MM.1S (cell line): ENCODE measurements at places on chromosomes 16 and 17.
A peak's percentile ranks its signal among the peaks of the same experiment; 100 is the strongest.

DNA sequence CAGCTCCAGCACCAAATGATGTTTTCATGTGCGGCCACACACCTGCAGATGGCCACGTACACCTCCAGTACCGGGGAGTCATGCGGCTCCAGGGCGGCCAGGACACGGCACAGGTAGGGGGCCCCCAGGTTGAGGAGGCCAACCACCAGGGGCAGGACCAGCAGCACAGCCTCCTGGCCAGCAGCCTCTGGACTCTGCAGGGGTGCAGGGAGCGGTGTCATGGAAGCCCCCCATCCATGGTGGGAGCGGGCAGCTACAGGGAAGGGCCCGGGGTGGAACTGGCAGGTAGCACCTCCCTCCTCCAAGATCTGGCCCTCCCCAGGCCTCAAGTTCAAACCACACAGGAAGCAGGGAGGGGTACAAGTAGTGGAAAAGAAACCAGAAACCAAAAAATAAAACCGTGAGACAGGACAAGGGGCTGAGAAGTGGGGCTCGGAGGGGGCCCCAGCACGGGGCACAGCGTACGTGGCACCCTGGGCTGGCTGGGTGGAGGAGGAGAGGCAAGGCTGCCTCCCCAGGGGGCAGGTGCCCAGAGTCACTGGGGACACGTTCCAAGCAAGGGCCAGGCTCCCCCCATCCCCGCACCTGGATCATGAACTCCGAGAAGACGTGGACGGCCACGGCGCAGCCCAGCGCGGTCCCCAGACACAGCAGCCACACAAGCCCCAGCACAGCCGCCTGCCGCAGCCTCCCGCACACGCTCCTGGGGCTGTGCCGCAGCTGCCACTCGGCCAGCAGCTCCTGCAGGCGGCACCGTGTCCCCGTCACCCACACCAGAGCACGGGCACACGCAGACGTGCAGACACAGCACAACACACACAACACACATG, 7.4 kb downstream of the TMC6 start:
- peak overlapping the region; percentile 81 for H3K27ac ChIP-seq
- peaks cover 34% of the 10 kb centered on the region for H3K4me1 ChIP-seq
- DNase-seq = peak; percentile 83
- H3K27me3 ChIP-seq = no peaks in the 10 kb centered on the region

DNA sequence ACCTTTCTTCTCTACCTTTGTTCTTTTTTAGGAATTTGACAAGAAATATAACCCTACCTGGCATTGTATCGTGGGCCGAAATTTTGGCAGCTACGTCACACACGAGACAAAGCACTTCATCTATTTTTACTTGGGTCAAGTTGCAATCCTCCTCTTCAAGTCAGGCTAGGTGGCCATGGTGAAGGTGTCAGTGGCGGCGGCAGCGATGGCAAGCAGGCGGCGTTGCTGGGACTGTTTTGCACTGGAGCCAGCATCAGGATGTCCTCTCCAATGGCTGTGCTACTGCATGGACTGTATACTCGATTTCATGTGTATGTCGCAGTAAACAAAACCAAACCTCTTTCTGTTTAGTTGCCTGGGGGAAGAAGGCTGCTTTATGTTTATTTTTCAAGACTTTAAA, 5.9 kb downstream of the DYNLL2 start:
- H3K27me3 ChIP-seq = no peaks in the 10 kb centered on the region
- no peak overlapping the region for H3K4me3 ChIP-seq
- peaks cover 6% of the 10 kb centered on the region for H3K4me1 ChIP-seq
- DNase-seq = no peak
- no peak overlapping the region for H3K27ac ChIP-seq

- peak; percentile 82 for DNase-seq
- H3K36me3 ChIP-seq = no peaks in the 10 kb centered on the region
- peaks cover 31% of the 10 kb centered on the region for H3K4me1 ChIP-seq
Measured at GRCh38 chr16:81831722-81832126, 52.6 kb downstream of the PLCG2 start.

GRCh38 chr17:63070031-63070430, 104.0 kb downstream of the TANC2 start:
- DNase-seq = no peak
- H3K4me3 ChIP-seq = no peak overlapping the region
- no peaks in the 10 kb centered on the region for H3K36me3 ChIP-seq
- no peak overlapping the region for H3K27ac ChIP-seq
- no peaks in the 10 kb centered on the region for H3K27me3 ChIP-seq
- H3K4me1 ChIP-seq = no peaks in the 10 kb centered on the region

GRCh38 chr17:36935671-36936454, 1.4 kb upstream of the LHX1 start:
- no peak overlapping the region for H3K27ac ChIP-seq
- peak overlapping the region; percentile 50 for H3K4me3 ChIP-seq
- H3K36me3 ChIP-seq = no peaks in the 10 kb centered on the region
- H3K27me3 ChIP-seq = peaks cover 96% of the 10 kb centered on the region
- H3K4me1 ChIP-seq = no peaks in the 10 kb centered on the region

DNA sequence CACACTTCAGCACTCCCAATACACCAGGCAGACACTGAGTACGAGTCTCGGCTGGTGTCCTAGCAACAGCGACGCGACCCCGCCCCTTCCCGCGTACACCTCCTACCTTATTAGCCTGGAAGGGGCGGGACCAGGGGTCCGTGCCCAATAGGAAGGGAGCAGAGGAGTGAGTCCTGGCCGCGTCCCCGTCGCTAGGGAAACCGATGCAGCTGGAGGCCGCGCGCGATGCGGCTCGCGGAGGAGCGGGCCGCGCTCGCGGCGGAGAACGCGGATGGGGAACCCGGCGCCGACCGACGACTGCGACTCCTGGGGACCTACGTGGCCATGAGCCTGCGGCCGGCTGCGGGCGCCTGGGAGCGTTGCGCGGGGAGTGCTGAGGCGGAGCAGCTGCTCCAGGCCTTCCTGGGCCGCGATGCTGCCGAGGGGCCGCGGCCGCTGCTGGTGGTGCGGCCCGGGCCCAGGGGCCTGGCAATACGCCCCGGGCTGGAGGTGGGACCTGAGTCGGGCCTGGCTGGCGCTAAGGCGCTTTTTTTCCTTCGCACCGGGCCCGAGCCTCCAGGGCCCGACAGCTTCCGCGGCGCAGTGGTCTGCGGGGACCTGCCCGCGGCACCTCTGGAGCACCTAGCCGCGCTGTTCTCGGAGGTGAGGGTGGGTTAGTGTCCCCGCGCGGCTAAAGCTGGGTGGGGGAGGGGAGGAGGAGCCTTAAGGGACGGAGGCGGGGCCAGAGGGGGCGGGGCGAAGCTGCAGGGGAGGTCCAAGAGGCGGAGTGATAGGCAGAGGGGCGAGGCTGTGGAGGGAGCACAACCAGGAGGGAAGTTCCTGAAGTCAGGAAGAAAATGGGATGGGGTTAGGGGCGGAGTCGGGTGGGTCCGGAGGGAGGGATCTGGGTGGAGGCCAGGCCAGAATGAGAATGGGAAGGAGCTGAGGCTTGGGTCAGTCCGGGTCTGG, at the start of gene DNAH9:
Gene DNAH9 (plus strand): TSS at position 197 of the 948 bp plus-strand sequence. CDS start 29 bp downstream, at position 226.
- no peaks in the 10 kb centered on the region for H3K27me3 ChIP-seq
- no peak for DNase-seq
- H3K36me3 ChIP-seq = no peaks in the 10 kb centered on the region
- H3K4me3 ChIP-seq = no peak within 1 kb of the TSS
- H3K4me1 ChIP-seq = no peaks in the 10 kb centered on the region

DNA sequence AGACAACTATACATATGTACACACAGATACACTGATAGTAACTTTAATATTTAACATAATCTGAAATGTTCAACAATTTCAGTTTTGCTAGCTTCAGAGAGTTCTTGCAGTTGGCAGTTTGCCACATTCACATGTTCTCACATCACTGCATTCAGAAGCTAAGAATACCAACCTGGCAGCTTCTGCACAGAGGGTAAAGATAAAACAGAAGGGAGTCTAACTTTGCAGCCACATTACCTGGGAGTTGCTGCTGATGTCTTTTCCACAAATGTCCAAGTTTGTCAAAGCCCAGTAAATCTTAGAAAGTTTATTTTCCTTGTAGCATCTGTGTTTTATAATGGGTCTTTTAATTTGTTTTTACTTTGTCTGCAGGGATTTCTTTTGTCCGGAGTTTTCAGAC, 332.0 kb downstream of the BCAS3 start:
- no peaks in the 10 kb centered on the region for H3K27me3 ChIP-seq
- H3K27ac ChIP-seq = no peak overlapping the region
- H3K36me3 ChIP-seq = no peaks in the 10 kb centered on the region
- no peak overlapping the region for H3K4me3 ChIP-seq

GRCh38 chr16:85093705-85094104, 18.6 kb downstream of the CIBAR2 start:
- no peak overlapping the region for H3K4me3 ChIP-seq
- peaks cover 27% of the 10 kb centered on the region for H3K27me3 ChIP-seq
- DNase-seq = no peak
- no peaks in the 10 kb centered on the region for H3K4me1 ChIP-seq
- H3K27ac ChIP-seq = no peak overlapping the region
- H3K36me3 ChIP-seq = no peaks in the 10 kb centered on the region

GRCh38 chr16:54407596-54407995, 121.0 kb upstream of the IRX3 start:
- H3K36me3 ChIP-seq = no peaks in the 10 kb centered on the region
- no peaks in the 10 kb centered on the region for H3K4me1 ChIP-seq
- no peaks in the 10 kb centered on the region for H3K27me3 ChIP-seq
- no peak for DNase-seq
- H3K27ac ChIP-seq = no peak overlapping the region

DNA sequence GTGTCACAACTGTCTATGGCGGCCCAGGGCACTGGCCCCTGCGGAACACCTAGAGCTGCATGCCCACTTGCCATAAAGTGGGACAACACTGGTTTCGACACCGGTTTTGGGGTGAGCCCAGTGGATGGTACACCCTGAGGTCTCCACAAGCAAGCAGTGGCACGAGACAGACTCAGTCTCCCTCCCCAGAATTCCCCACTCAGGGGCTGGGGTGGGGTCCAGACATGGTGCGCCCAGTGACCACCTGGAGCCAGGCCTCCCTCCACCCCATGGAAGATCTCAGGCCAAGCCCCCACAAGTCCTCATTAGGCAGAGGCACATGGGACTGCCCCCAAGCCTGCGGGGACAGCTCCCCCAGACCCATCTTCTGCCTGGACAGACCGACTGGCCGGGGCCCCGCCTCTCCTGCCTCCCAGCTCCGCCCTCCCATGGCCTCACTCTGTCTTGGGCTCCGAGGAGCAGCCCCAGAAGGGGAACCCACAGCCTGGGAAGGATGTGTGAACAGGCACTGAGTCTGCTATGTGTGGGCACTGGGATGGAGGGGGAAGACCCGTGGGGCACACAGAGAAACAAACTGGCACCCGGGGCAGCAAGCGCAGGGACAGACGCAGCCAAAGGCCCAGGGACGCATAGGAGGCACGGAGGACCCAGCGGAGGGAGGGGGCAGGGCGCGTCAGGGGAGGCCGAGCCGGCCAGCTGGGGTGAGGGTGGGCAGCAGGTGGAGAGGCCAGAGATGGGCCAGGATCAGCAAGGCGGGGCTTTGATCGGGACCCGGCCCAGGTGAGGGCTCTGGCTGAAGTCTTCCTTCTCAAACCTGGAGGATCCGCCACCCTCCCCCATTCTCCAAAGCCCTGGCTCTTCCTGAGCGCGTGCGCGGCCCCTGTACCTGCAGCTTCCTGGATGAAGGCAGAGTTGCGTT, 2.8 kb downstream of the TEPSIN start:
- H3K4me1 ChIP-seq = peaks cover 6% of the 10 kb centered on the region
- H3K4me3 ChIP-seq = no peak overlapping the region
- DNase-seq = no peak
- no peaks in the 10 kb centered on the region for H3K36me3 ChIP-seq

- peak; percentile 31 for DNase-seq
- no peaks in the 10 kb centered on the region for H3K27me3 ChIP-seq
- H3K27ac ChIP-seq = no peak overlapping the region
- H3K4me3 ChIP-seq = peak overlapping the region; percentile 23; the same call in 1 of the 2 replicates
- no peaks in the 10 kb centered on the region for H3K4me1 ChIP-seq
Measured at GRCh38 chr16:84585886-84586285, 32.0 kb downstream of the COTL1 start.

DNA sequence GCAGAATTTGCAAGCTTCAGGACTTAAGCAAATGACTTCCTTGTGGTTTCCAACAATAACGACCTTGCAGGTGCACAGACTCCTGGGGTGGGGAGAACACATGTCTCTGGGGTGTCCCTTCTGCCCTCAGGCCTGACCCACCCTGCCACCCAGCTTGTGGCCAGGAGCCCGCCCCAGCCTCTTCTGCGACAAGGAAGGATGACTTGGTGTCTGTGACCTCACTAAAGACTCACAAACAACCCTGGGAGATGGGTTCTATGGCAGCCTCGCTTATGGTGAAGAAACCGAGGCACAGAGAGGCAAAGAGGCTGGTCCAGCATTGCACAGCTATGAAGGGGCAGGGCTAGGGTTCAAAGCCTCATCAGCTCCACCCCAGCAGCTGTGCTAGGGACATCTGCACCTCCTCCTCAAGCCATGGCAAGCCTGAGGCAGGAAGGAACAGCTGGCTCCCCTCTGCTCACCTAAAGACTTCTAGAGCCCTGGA, 2.6 kb downstream of the ATP2A3 start:
- peak overlapping the region; percentile 92 for H3K27ac ChIP-seq
- DNase-seq = peak; percentile 98
- peak overlapping the region; percentile 74 for H3K4me3 ChIP-seq
- H3K4me1 ChIP-seq = peaks cover 33% of the 10 kb centered on the region
- no peaks in the 10 kb centered on the region for H3K36me3 ChIP-seq

DNA sequence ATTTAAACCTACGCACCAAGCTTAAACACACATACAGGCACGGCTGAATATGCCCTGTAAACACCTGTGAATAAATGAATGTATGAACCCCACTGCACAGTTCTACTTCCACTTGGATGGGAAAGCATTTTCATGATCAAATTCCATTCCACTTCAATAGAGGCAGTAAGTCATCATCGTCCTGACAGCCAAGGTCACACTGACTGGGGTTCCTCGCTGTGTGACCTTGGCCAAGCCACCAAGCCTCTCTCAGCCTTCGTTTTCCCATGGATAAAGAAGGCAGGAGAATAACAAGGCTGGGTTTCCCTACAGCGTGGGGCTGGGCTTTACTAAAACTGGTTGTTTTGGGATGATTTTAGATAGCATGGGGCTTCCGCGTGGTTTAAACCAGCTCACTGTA, 82.8 kb downstream of the TBC1D16 start:
- H3K27ac ChIP-seq = no peak overlapping the region
- H3K4me1 ChIP-seq = no peaks in the 10 kb centered on the region
- no peak overlapping the region for H3K4me3 ChIP-seq
- no peaks in the 10 kb centered on the region for H3K36me3 ChIP-seq
- DNase-seq = no peak

DNA sequence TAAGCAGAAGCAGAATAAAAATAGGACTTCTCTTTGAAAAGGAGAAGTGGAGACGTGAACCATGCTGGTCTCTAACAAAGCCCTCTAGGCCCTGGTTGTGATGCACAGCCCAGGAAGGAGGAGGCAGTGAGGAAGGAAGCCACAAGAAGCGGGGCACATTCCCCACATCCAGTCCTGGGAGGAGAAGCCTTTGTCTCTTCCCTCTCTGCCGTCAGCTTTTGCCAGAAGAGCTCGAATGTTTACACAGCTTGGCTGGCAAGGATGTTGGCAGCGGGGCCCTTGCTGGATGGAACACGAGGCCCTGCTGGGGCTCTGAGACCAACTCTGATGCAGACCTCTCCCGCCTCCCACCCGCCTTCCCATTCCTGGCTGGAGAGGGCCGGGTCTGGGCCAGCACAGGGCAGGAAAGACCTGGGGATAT, 91.3 kb downstream of the MAF start:
- no peaks in the 10 kb centered on the region for H3K4me1 ChIP-seq
- no peak overlapping the region for H3K4me3 ChIP-seq
- no peaks in the 10 kb centered on the region for H3K27me3 ChIP-seq
- no peak overlapping the region for H3K27ac ChIP-seq
- DNase-seq = no peak
- no peaks in the 10 kb centered on the region for H3K36me3 ChIP-seq

- DNase-seq = no peak
- H3K4me1 ChIP-seq = no peaks in the 10 kb centered on the region
- H3K27ac ChIP-seq = no peak overlapping the region
- H3K4me3 ChIP-seq = no peak overlapping the region
Measured at GRCh38 chr16:85151603-85152413, 39.5 kb upstream of the CIBAR2 start.

- peaks cover 7% of the 10 kb centered on the region; the same call in 1 of the 2 replicates for H3K4me1 ChIP-seq
- no peaks in the 10 kb centered on the region for H3K27me3 ChIP-seq
- H3K36me3 ChIP-seq = no peaks in the 10 kb centered on the region
Measured at GRCh38 chr17:41653421-41653820, 29.0 kb upstream of the KRT17 start.
